ENCODE measurements at places on chromosomes 7 and 10. TPM values are rescaled to one million over a fixed set of nuclear protein-coding genes. Genes with fewer than 3 reads are reported as not detected.

The BUB3 gene
- total RNA-seq: 165 TPM

The AIFM2 gene
- total RNA-seq: 1.9 TPM

The FGF8 gene
- total RNA-seq: not detected

The GFRA1 gene
- not detected for total RNA-seq

The STEAP2 gene
- 5.1 TPM for total RNA-seq

The MGMT gene
- total RNA-seq: 39.8 TPM

The ZNF467 gene
- total RNA-seq: 0.68 TPM

The PAX4 gene
- total RNA-seq: not detected

The SFTPD gene
- total RNA-seq: not detected

The DDX50 gene
- total RNA-seq: 41.7 TPM

The LLCFC1 gene
- total RNA-seq: not detected

The NYAP1 gene
- total RNA-seq: 4.8 TPM

The CRCP gene
- 24.1 TPM for total RNA-seq

The HELLS gene
- total RNA-seq: 27.5 TPM

The CXCL12 gene
- not detected for total RNA-seq

The WNT8B gene
- not detected for total RNA-seq

The STOX1 gene
- total RNA-seq: not detected

The FAS gene
- total RNA-seq: 25.5 TPM

The SPDYE5 gene
- total RNA-seq: not detected

The PPP1R17 gene
- total RNA-seq: not detected

The OR6V1 gene
- total RNA-seq: not detected

All from hair follicular keratinocyte (primary cell).